ENCODE measurements at places on chromosomes 12 and 14.

DNA sequence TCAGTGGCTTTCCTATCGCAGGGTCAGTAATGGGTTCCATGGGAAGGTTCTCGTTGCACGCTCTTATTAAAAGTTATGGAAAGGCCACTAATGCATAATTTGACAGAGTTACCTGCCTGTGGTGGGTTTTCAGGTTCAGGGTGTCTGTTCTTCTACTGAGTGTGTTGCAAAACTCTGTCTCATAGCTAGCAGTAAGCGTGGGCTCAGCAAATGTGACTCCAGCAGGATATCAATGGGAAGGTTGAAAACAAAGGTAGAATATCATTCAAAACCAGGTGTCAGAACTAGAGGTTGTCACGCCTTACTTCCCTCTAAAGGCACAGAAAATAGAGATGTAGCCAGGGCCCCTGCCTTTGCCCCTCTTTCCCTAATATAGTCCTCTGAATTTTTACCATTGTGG is 24.9 kb downstream of the UBE3B start:
- no peak for DNase-seq

GRCh38 chr12:116996093-116996492 is 85.3 kb downstream of the FBXW8 start:
- DNase-seq = no peak

- DNase-seq = peak; percentile 1
These were observed 26.4 kb downstream of the KCNK13 start for GRCh38 chr14:90088176-90088575.

DNA sequence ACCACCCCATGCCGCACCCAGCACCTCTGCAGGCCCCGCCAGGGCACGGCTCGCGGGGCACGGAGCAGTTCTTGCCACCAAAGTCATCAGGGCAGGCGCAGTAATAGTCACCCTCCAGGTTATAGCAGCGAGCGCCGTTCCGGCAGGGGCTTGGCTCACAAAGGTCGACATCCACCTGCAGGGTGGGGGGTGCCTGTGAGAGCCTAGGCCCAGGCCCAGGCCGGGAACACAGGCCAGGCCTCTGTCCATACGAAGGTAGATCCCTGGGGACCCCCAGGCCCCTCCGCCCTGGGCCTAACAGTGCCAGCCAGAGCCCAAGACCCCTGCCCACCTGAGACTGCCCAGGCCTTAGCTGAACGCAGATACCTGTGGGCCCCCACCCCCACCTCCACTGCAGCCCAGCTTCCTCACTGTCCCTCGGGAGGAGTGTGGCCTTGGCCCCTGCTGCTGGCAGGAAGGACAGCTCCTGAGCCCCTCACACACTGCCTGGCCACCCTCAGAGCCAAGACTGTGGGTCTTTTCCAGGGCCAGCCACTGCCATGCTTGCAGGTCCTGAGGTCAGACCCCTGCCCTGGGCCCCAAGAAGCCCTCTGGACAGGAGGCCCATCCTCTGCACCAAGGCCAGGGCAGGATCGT is 19.3 kb downstream of the JAG2 start:
- DNase-seq = no peak

DNA sequence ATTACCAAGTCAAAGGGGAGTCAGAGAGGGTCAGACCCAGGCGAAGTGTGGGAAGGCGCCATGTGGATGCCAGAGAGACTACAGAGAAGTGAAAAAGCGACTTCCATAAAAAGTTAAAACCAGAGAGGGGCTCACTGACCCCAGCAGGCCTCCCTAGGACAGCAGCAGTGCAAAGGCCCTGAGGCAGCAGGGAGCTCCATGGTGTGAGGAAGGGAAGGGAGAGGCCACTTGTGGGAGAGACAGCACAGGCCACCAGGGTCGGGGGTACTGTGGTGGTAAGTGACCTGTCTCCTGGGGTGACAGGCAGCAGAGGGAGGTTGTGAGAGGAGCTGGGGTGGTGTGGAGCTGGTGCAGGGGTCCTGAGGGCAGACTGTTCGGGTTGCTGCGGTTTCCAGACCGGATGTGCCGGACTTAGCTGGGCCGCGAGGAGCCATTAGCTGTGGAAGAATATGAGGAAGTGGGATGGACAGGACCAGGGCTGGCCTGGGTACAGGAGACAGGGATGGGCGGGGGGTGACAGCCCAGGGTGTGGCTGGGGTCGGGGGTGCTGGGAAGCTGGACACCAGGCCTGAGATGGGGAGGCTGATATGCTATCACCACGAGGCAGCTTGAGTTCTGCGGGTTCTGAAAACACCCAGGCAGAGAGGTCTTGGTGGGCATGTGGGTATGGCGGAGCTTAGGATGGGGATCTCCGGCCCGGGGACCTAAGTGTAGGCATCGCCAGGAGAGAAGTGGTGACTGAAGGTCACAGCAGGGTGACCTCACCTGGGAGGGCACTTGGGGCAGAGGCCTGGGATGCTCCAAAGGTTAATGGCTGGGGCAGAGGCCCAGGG is 22.7 kb downstream of the SETD1B start:
- DNase-seq = no peak
